ENCODE measurements at places on chromosomes 4 and X.
A peak's percentile ranks its signal among the peaks of the same experiment; 100 is the strongest.

GRCh38 chr4:15148691-15149090, 146.4 kb downstream of the CPEB2 start:
- DNase-seq = no peak

DNA sequence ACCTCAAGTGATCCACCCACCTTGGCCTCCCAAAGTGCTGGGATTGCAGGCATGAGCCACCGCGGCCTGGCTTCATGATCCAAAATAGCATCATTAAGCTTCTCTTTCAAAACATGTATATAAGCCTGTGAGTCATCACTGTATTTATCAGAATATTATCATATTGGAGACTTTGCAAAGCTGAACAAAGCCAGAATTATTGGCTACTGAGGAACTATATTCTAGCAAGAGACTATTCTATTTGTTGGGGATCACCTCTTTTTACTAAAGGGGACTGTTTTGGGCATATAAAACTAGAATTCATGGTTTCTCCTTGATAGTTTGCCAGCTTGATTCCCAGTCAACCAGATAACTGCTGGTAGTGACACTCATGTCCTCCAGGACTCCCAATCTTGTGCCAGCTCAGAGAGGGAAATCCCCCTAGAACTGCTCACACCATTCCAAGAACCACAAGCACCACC, 40.1 kb downstream of the TET2 start:
- no peak for DNase-seq

- DNase-seq = no peak
Measured at GRCh38 chr4:24042094-24042493, 152.2 kb upstream of the PPARGC1A start.

- no peak for DNase-seq
Measured at GRCh38 chrX:97547877-97548578, 664.3 kb downstream of the RPA4 start.

DNA sequence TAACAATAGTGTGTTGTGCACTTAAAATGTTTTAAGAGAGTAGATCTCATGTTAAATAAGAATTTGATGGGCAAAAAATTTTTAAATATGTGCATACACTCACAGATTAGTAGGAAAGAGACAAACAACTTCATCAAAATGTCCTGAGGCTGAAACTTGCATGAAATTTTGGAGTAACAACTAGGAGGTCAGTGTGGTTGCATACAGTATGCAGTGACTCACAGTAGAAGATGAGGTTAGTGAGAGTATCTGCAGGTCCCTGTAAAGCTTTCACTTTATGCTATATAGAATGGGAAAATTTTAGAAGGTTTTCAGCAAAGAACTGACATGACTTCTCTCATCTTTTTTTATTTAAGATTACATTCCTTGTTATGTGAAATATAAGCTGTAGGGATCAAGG, 453.1 kb upstream of the KLHL4 start:
- DNase-seq = no peak

DNA sequence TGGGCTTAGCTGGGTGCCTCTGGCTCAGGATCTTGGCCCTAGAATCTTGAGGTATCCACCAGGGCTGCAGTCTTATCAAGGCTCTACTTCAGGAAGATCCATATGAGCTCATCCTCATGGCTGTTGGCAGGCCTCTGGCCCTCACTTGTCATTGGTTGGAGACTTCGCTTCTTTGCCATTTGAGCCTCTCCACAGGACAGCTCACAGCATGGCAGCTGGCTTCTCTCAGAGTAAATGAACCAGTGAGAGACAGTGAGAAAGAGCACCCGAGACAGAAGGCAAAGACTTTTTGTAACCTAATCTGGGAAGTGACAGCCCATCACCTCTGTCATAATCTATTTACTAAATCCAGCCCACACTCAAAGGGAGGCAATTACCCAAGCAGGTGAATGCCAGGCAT, 236.8 kb downstream of the GPAT3 start:
- DNase-seq = no peak

- DNase-seq = no peak
Measured at GRCh38 chrX:46733226-46733625, 25.7 kb downstream of the SLC9A7 start.

- DNase-seq = peak; percentile 47
Measured at GRCh38 chrX:54043541-54044125, 640 bp downstream of the PHF8 start.

- DNase-seq = no peak
Measured at GRCh38 chrX:70322784-70323183, 32.9 kb downstream of the KIF4A start.

- no peak for DNase-seq
Measured at GRCh38 chr4:164488114-164488513, 265.8 kb upstream of the SMIM31 start.

GRCh38 chr4:48851651-48852050, 20.8 kb downstream of the OCIAD1 start:
- no peak for DNase-seq

DNA sequence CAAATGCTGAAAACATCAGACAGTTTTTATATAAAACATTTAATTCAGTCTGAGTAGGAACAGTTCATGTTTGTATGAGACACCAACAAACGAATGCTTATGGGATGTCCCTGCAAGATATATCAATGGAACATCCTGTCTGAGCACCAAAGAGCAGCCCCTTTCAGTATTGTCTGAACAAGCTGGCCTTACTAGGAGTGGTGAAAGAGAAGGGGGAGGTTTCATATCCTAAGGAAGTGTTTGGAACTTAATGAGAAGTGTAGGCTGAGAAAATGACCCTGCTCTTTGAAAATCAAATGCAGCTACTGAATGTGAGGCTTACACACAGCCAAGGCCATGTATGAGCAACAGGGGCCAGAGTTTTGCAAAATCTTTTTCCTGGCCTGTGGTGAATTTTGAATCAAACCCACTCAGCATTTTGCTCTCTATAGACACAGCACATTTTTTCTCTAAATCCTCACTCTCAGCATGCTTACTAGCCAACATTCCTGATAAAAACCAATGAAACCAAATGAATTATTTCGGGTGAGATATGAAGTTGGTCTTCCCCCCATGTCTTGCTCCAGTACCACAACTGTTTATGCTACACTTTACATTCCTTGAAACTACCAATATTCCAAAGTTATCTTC, 119.4 kb downstream of the LUZP4 start:
- no peak for DNase-seq

DNA sequence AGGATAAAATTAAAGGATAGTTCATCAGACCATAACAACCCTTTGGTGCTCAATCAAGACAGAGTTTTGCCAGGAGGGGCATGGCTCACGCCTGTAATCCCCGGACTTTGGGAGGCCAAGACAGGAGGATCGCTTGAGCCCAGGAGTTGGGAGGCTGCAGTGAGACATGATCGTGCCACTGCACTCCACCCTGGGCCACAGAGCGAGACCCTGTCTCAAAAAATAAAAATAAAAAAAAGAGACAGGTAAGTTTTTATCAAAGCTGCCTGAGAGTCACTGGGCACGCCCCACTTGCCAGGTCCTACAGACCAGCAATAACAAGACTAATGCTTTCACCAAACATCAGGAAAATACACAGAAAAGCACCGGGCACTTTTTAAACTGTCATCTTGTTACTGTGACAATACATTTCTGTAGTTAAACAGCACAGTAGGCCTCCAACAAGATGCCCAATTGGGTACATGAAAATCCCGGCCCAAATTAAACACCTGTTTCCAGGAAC, 765 bp downstream of the CFAP97 start:
- DNase-seq = no peak

GRCh38 chr4:42654631-42655268, 2.2 kb downstream of the ATP8A1 start:
- no peak for DNase-seq

DNA sequence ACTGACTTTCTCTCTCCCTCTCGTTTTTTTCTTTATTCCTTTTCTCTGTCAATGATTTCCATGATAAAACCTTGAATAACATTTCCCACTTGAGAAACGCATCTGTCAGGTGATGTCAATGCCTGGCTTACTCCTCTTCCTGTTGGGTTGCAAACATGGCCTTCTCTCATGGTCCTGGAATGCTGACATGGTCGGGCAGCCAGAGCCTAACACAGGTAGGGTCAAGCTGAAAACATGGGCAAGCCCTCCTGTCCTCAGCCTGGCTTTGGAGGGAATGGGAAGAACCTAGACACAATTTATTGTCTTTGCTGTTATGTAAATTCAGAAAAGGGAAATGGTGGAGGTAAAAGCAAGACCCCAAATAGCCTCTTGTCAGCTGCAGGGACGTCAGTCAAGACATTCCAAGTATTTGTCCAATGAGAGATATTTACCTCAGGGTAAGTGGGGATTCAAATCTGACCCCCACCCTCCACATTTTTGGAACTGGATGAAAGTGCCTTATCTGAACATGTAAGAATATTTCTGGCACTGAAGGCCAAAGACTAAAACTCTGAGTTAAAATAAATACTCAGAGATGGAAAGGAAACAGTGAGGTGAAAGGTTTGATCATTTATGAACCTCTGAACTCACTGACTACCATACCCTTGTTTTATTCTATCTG, 473.8 kb downstream of the SPRY1 start:
- DNase-seq = no peak

- no peak for DNase-seq
Measured at GRCh38 chrX:101759000-101759399, 99.3 kb upstream of the ARMCX2 start.

DNA sequence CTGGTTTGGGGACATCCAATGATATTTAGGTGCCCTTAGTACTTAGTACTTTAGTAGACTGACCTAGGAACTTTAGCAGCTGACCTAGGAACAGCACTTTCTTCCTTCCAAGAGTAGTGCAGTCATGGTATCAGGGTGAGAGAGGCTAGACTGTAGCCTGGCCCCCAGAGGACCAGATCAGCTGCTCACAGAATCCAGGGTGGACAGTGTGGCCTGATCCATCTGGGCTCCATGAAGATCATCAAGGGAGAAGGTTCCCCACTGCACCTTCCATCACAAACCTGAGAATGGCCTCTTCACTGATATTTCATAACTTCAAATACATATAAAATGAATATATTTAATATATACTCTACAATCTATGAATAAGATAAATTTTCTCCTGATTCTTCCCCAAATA, 59.0 kb upstream of the TLR3 start:
- no peak for DNase-seq

- DNase-seq = no peak
Measured at GRCh38 chr4:166091146-166091545, 218.1 kb downstream of the TLL1 start.

- no peak for DNase-seq
Measured at GRCh38 chr4:67701517-67701850, 529 bp upstream of the UBA6 start.
